ENCODE measurements at places on chromosomes 2 and 18. TPM values are rescaled to one million over a fixed set of nuclear protein-coding genes. Genes with fewer than 3 reads are reported as not detected.

DNA sequence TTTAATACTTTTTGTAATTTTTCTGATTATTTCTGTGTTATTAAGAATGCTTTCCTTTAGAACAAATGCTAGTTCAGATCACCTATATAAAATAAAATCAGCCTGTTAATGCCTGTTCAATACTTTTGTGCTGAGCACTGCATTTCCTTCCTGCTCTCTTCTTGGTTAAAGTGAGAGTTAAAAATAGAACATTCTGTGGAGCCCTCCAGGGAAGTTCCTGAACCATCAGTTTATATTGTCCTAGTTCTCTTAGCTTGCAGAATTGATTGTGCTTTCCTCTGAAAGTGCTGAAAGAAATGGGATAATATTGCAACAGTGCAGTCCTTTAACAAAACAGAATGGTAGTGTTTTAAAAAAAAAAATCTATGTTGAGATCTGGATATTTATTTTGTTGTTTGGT, 74.6 kb upstream of the UBXN4 start:
- H3K36me3 ChIP-seq, result peaks cover 5% of the 10 kb centered on the region
- no peaks in the 10 kb centered on the region for H3K27me3 ChIP-seq
- DNase-seq, result no peak
- no peaks in the 10 kb centered on the region for H3K4me1 ChIP-seq
- no peak overlapping the region for H3K4me3 ChIP-seq

The CCDC148 gene
- total RNA-seq, result 0.25 TPM

DNA sequence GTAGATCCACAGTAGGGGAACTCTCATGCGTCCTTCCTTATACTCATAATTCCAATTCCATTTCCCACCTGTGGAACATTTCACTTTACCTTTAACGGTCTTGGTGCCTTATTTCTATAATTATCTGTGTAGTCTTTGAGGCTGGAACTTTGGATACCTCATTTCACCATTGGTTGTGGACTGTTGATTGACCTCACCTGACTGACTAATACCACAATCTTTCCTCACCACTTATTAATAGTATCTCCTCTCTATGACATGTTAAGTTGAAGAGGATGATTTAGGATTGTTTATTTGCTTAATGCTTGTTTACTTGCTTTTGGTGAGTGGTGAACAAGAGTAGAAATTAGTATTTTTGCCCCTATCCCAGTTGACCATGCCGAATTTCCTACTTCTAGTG, 50.0 kb downstream of the R3HDM1 start:
- no peaks in the 10 kb centered on the region for H3K36me3 ChIP-seq
- H3K4me3 ChIP-seq, result no peak overlapping the region
- H3K27ac ChIP-seq, result no peak overlapping the region
- DNase-seq, result no peak

DNA sequence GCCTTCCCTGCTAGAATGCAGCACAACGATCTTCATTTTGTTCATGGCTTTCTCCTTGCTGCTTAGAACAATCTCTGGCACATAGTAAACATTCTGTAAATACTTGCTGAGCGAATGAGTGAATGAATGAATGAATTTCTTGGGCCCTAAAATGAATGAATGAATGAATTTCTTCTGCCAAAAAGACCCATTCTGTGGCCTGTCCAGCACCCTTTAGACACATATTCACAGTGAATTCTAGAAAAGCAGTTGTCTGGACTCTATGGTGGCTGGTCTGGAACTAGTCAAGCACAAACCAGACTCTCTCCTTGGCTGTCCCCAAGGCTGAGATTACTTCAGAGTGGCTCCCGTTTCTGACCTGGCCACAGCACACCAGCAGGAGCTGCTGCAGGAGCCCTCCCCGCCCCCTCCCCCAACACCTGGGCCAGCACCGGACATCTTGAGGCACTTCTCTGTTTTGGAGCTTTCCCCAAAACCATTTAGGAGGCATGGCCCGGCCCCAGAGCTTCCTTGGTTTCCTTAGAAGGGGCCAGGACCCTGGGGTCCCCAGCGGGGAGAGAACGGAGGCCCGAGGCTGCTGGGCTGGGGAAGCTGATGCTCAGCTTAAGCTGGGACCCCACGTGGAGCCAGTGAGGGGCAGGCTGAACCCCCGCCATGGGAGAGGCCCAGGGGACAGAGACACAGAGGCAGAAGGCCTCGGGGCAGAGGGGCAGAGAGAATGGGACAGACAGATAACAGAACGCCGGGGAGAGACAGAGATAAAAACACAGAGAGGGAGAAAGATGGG, 159.0 kb downstream of the ZFP36L2 start:
- H3K4me3 ChIP-seq, result no peak overlapping the region
- no peaks in the 10 kb centered on the region for H3K4me1 ChIP-seq
- H3K27me3 ChIP-seq, result no peaks in the 10 kb centered on the region
- H3K36me3 ChIP-seq, result no peaks in the 10 kb centered on the region
- no peak overlapping the region for H3K27ac ChIP-seq
- DNase-seq, result no peak

The SH2D6 gene
- total RNA-seq, result 0.92 TPM

DNA sequence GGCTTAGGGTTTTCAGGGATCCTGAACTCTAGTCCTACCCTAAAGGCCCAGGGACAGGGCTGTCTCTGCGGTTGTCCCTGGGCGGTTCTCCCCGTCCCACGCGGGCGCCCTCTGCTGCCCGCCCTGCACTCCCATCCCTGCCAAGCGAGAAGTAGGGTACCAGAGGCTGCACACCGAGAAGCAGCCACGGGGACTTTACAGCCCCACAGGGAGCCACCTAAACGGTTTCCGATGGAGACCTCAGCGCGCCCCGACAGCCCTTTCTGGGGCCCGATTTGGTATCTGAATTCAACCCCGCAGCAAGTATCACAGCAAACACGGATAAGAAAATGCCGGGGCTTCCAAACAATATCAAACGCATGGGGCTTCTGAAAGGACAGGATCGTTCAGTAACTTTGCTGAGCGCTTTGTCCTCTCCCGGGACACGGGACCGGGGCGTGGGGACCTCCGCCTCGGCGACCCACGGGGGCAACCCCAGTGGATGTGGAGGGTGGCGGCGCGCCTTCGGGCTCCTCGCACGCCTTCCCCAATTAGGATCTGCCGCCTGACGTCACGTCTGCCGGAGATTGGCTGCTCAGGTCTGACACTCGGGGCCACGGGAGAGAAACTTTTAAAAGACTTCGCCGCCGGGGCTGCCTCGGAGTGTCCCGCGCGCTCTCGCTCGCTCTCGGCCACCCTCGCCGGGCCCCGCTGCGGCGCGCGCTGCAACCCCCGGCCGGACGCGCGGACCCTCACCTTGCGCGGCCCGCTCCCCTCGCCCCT, at the start of gene LTBP1:
TSS of gene LTBP1 (plus strand) at position 640 of the 762 bp plus-strand sequence. CDS start 372 bp downstream, outside the sequence.
- H3K27ac ChIP-seq, result peak within 1 kb of the TSS; percentile 71
- peak; percentile 82 for DNase-seq
- H3K27me3 ChIP-seq, result no peaks in the 10 kb centered on the region
- H3K4me3 ChIP-seq, result peak within 1 kb of the TSS; percentile 85

- no peak overlapping the region for H3K27ac ChIP-seq
- peaks cover 34% of the 10 kb centered on the region for H3K4me1 ChIP-seq
- no peaks in the 10 kb centered on the region for H3K27me3 ChIP-seq
- H3K4me3 ChIP-seq, result no peak overlapping the region
- no peak for DNase-seq
These were observed 3.2 kb downstream of the MARS2 start for GRCh38 chr2:197708331-197708730.

DNA sequence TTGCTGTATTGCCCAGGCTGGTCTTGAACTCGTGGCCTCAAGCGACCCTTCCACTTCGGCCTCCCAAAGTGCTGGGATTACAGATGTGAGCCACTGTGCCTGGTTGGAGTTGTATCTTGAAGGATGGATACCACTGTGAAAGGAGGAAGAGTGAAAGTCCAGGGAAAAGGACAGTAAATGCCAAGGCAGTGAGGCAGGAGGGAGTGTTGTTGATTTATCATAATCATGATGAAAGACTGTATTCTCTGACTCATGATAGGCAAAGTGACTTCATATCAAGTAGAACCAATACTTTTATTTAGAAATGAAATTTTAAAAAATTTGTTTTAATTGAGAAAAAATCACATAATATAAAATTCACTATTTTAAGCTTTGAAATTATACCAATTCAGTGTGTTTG, 162.3 kb downstream of the ARHGAP28 start:
- DNase-seq, result no peak
- no peak overlapping the region for H3K27ac ChIP-seq
- H3K36me3 ChIP-seq, result no peaks in the 10 kb centered on the region
- H3K27me3 ChIP-seq, result no peaks in the 10 kb centered on the region
- no peaks in the 10 kb centered on the region for H3K4me1 ChIP-seq
- H3K4me3 ChIP-seq, result no peak overlapping the region

The PSMD1 gene
- total RNA-seq, result 64.9 TPM

The LHCGR gene
- total RNA-seq, result not detected

- no peaks in the 10 kb centered on the region for H3K36me3 ChIP-seq
- DNase-seq, result no peak
- H3K4me3 ChIP-seq, result no peak overlapping the region
- H3K27ac ChIP-seq, result no peak overlapping the region
- H3K4me1 ChIP-seq, result peaks cover 3% of the 10 kb centered on the region
These were observed 45.1 kb downstream of the HDAC4 start for GRCh38 chr2:239355724-239356123.

The CERKL gene
- 0.79 TPM for total RNA-seq

GRCh38 chr2:190791347-190791975, 89.2 kb upstream of the GLS start:
- no peaks in the 10 kb centered on the region for H3K36me3 ChIP-seq
- no peaks in the 10 kb centered on the region for H3K4me1 ChIP-seq
- H3K27ac ChIP-seq, result no peak overlapping the region
- DNase-seq, result no peak
- no peak overlapping the region for H3K4me3 ChIP-seq

DNA sequence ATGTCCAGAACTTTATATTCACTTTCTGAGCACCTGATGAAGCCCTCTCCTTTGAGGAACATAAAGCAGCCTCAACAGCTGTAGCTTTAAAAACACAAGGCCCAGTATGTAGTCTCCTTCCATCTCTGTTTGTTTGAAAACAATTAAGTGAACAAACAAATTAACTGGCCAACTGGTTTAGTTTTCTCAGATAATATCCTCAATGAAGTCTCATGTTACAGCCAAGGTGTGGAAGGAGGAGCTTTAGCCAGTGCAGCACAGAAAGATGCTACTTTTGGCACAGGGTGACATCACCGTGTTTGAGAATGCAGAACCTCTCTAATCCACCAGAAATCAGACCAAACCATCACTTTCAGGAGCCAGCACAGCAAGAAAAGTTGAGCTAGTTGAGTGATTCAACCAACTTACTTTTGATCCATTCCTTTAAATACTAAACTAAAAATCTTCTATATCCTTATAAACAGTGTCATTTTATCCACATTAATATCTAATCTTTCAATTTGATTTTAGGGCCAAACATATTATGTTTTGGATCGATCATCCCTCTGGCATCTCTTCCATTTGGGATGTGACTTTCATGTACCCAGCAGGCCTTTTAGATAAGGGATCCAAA, 488.7 kb downstream of the ARHGAP15 start:
- H3K27me3 ChIP-seq, result no peaks in the 10 kb centered on the region
- no peak overlapping the region for H3K4me3 ChIP-seq
- H3K27ac ChIP-seq, result no peak overlapping the region
- no peak for DNase-seq
